ENCODE measurements at places on chromosomes 11 and 22.

GRCh38 chr22:24240381-24240780 lies 4.5 kb downstream of the GGT5 start:
- no peak for DNase-seq

DNA sequence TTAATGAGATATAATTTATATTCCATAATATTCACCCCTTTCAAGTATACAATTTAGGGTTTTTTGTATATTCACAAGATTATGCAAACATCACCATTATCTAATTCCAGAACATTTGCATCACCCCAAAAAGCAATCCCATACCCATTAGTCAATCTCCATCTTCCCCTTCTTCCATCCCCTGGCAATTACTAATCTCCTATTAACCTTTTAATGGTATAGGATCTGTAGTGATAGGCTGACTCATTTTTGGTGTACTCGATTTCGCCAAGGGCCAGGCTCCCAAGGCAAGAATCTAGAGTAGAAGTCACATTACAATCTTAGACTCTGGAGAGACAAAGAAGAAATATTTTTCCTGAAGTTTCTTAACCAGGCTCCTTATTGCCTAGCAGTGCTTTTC lies 113.4 kb downstream of the GAB2 start:
- no peak for DNase-seq

DNA sequence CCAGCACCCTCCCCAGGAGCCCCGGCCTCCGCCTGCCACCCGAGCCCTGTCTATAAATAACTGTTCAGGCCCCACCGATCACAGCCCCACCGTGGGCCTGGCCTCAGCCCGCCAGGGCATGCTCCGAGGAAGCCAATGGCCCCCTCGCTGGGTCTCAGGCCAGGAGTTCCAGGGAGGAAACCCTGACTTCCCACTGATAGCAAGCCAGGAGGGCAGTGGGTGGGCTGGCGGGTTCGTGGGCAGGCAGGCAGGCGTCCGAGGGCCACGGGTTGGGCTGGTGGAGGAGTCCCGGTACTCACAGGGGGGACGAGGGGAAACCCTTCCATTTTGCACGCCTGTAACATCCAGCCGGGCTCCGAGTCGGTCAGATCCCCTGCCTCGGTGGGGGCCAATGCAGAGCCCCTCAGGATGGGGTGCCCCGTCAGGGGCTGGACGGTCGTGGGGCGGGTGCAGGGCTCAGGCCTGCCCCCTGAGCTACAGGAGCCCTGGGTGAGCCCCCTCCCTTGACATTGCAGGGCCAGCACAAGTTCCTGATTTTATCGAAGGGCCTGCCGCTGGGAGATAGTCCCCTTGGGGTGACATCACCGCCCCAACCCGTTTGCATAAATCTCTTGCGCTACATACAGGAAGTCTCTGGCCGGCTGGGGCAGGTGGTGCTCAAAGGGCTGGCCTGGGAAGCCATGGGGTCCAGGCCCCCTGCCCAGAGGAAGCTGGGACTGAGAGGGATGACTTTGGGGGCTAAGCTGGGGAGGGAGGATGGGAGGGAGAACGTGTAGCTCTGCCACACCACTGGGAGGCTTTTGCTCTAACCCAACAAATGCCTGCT lies at the start of gene SPI1:
TSS of gene SPI1 (minus strand) at position 538 of the 826 bp plus-strand sequence. CDS start at position 344, 194 bp downstream.
- DNase-seq = no peak

DNA sequence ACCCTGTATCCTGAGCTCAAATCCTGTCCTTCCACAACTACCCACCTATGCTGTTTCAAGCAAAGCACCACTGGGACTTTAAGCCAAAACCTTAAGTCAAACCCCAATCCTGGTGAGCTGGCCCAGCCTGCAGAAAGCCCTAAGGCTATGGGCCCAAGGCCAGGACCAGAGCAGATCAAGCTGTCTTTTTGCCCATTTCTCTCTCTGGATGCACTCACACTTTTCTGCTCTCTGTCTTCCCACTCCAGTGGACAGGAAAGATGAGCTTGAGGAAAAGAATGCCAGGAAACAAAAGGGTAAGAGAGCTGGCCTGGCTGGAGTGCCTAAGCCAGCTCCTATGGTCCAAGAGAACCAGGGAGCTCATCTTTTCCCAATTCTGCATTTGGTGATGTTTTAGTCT lies 284.3 kb upstream of the ISX start:
- DNase-seq = no peak

DNA sequence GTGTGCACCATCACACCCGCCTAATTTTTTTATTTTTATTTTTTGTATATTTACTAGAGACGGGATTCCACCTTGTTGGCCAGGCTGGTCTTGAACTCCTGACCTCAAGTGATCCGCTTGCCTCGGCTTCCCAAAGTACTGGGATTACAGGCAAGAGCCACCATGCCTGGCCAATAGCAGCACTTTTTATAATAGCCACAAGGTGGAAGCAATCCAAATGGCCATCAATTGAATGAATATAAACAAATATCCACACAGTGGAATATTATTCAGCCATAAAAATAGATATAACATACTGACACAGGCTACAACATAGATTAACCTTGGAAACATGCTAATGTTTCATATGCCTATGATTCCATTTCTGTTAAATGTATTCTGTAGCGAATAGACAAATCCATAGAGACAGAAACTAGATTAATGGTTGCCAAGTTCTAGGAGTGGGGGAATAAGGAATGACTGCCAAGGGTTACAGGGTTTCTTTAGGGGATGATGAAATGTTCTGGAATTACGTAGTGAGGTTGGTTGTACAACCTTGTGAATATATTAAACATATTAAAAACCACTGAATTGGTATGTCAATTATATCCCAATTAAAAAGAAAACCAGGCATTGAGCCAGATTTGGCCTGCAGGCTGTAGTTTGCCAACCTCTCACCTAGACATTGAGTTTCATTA lies 4.8 kb downstream of the VPS51 start:
- no peak for DNase-seq

DNA sequence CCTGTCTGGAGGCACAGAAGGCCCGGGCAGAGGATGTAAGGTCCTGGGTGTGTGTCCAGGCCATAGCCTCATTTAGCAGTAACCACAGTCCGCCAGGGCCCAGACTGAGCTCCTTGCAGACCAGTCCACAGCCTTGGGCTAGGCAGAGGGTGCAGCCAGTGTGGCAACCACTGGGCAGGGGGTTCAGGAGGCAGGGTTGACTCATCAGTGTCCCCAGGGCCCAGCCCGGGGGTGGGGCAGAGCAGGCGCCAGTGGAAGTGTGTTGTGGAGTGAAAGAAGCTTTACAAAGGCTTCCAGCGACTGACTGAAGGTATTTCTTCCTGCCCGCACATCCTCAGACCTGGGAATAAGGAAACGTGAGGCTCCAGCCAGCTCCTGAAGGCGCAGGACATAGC lies 27.7 kb upstream of the WNT11 start:
- no peak for DNase-seq

- no peak for DNase-seq
Measured at GRCh38 chr11:103339485-103339857, 230.2 kb downstream of the DYNC2H1 start.

DNA sequence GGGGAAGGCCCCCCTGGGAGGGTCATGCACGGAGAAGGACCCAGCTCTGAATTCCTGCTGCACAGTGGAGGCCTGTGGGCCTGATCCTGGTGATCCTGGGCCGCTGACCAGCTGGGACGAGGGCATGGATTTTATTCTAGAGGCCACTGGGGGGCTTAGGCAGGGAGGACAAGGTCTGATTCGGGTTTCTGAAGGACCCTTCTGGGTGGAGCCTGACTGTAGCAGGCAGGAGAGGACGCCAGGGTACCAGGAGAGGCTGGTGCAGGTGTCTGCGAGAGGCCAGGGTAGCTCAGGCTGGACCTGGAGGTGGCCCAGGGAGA lies 31.3 kb downstream of the MPPED1 start:
- DNase-seq = no peak

- peak; percentile 18 for DNase-seq
Measured at GRCh38 chr11:96361778-96362177, 18.8 kb upstream of the MAML2 start.

DNA sequence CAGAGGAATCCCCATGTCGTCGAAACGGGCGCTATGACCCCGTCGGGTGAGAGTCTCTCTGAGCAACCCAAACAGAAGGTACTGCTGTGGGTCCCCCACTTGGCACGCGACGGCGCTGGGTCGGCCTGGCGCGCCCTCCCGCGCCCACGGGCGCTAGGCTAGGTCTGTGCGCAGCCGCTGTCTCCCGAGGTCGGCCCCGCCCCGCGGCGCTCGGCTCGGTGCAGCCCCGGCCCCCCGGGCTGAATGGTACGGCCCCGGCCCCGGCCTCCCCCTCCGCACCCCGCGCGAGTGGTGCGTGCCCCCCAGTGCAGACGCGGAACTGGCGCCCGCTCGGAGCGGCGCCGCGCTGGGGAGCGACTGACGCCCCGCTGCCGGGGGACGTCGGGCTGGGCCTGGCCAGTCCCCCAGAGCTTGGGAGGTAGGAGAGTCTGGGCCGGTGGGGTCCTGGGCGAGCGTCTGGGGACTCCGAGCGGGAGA lies at the start of gene MADD:
TSS of gene MADD (plus strand) at position 305 of the 477 bp plus-strand sequence.
- DNase-seq = peak; percentile 84

DNA sequence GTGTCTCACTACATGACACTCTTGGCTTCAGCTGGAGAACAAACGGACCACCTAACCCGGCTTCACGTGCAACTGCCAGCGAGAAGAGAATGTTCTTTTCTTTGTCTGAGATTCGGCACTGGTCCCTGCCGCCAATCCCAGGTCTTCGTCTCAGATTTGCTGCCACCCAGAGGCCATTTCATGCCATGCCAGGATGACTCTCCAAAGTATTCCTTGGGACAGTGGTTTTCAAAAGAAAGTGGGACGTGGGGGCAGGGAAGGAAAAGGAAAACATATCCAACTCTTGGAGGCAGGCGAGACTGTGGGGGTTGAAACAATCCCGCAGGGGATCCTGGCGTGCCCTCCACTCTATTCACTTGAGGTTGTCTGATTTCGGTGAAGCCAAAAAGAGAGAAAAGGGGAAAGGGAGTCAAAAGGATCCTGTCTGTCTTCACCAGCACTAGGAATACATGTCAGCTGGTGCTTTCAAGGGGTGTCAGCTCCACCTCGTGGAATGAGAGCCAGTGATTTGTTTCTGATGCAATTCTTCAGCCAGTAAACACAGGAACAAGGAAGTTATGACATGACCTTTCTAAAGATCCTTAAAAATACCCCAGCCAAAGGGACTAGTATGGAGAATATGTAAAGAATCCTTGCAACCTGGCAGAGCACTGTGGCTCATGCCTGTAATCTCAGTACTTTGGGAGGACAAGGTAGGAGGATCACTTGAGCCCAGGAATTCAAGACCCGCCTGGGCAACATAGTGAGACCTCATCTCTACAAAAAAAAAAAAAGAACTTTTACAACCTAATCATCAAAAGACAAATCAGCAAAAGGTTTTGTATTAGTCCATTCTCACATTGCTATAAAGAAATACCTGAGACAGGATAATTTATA lies 41.0 kb upstream of the APLNR start:
- peak; percentile 86 for DNase-seq

- no peak for DNase-seq
Measured at GRCh38 chr11:36388071-36388470, 92.0 kb downstream of the PRR5L start.

- DNase-seq = no peak
Measured at GRCh38 chr11:1207401-1208143, 15.3 kb upstream of the MUC5B start.

- peak; percentile 86 for DNase-seq
Measured at GRCh38 chr11:104918113-104918824, 20.0 kb upstream of the CASP12 start.

DNA sequence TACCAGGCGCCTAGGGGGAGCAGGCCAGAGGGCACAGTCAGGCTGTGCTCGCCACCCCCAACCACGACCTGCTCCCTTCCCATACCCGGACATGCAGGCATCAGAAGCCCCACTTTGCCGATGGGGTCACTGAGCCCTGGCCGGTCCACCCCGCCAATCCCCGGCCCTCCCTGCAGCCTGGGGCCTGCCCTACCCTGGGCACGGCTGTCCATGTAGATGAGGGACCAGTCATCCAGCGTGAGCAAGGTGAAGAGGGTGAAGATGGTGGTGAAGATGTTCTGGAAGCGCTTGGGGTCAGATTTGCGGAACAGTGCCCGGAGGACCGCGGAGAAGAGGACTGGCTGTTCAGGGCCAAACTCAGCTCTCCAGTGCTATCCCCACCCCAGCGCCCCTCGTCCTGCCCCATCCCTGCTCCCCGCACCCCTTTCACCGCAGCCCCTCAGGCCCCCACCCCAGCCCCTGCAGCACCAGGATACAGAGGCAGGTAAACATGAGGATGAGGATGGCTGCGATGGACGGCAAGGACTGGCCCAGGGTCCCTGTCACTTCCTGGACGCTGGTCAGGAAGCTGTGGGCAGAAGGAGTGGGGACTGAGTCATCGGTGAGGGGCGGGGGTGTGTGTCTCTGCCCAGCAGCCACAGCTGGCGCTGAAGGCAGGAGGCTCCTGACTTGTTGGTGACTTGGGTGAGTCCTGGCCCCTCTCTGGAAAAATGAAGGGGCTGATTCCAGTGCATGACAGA lies 5.5 kb downstream of the CATSPER1 start:
- peak; percentile 47 for DNase-seq

DNA sequence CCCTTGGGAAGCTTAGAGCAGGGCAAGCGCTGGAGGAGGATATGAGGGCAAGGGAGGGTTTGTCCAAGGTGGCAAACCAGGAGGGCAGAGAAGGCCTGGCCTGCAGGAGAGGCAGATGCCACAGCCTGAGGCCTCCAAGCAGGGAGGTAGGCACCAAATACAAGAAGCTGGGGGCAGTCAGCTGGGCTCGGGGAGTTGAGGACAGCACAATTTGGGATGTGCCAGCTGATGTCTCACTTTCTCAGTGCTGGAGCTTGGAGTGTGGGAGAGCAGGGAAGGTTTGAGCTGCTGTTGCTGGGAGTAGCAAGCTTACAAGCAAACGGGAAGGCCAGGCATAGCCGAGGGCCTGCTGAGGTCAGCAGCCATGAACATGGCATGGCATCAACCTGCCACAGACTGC lies 4.0 kb downstream of the ZDHHC24 start:
- DNase-seq = no peak

DNA sequence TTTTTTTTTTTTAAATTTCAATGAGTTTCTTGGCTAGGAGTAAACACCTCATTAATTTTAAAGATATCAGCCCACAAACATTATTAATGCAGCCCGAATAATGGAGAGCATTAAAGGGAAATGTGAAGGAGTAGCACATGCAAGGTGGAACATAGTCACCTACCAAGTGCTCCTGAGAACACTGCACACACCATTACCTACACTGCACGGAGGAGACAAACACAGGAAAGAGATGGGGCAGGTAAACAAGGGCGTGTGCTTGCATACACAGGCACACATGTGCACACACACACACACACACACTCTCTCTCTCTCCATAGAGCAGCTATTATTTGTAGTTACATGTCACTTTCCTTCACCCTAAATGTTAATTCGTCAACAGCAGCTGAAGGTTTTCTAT lies 30.2 kb downstream of the HTR3B start:
- no peak for DNase-seq

Data from choroid plexus epithelial cell (primary cell).